ENCODE measurements at places on chromosomes 6 and 20. TPM values are rescaled to one million over a fixed set of nuclear protein-coding genes. Genes with fewer than 3 reads are reported as not detected.
A peak's percentile ranks its signal among the peaks of the same experiment; 100 is the strongest.

FABP7 gene
- not detected for total RNA-seq

DNA sequence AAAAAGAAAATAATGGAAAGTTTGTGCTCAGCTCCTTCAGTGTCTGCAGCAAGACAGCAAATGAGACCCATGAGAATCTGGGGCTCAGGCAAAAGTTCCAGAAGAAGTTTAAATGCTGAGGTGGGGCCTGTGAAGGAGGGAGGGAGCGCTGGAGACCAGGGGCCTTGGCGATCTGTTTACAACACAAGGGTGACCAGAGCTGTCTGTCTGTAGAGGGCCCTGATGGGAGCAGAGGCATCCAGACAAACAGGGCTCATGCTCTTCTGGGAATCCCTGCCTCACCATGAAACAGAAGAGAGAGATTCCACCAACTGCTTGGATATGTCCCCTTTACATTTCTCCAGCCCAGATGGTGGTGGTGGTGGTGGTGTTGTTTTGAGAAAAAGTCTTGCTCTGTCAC is 79.3 kb upstream of the SHLD1 start:
- no peak overlapping the region for H3K4me3 ChIP-seq
- no peaks in the 10 kb centered on the region for H3K4me1 ChIP-seq
- H3K27me3 ChIP-seq, result no peaks in the 10 kb centered on the region
- no peak for DNase-seq
- H3K36me3 ChIP-seq, result no peaks in the 10 kb centered on the region

- H3K27me3 ChIP-seq, result no peaks in the 10 kb centered on the region
- H3K4me1 ChIP-seq, result peaks cover 5% of the 10 kb centered on the region
- H3K36me3 ChIP-seq, result no peaks in the 10 kb centered on the region
- no peak for DNase-seq
- no peak overlapping the region for H3K27ac ChIP-seq
Measured at GRCh38 chr20:57996936-57997890, 231.2 kb downstream of the ANKRD60 start.

- no peak overlapping the region for H3K27ac ChIP-seq
- no peaks in the 10 kb centered on the region for H3K27me3 ChIP-seq
- H3K4me3 ChIP-seq, result no peak overlapping the region
- H3K4me1 ChIP-seq, result no peaks in the 10 kb centered on the region
- no peak for DNase-seq
Measured at GRCh38 chr20:14235355-14235754, 102.1 kb downstream of the FLRT3 start.

DNA sequence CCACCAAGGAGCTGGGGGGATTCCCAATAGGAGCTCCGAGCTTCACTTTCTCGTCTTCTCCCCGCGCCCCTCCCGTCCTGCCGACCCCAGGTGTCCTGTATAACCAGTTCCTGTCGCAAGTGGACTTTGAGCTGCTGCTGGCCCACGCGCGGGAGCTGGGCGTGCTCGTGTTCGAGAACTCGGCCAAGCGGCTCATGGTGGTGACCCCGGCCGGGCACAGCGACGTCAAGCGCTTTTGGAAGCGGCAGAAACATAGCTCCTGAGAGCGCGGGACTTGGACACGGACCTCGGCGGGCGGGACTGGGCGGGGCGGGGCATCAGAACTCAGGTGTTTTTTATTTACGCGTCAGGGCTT is 340 bp upstream of the VARS2 start:
- peak overlapping the region; percentile 60 for H3K4me3 ChIP-seq
- no peak for DNase-seq
- peak overlapping the region; percentile 78 for H3K27ac ChIP-seq

GRCh38 chr20:51696304-51697071 is 71.7 kb downstream of the ATP9A start:
- H3K4me3 ChIP-seq, result no peak overlapping the region
- no peak for DNase-seq
- no peaks in the 10 kb centered on the region for H3K27me3 ChIP-seq
- H3K36me3 ChIP-seq, result peaks cover 22% of the 10 kb centered on the region

IYD gene
- under 0.01 TPM for total RNA-seq

GRCh38 chr20:23049201-23050075 is at the start of gene THBD:
TSS of gene THBD (minus strand) at chr20:23049672. CDS start at chr20:23049504, 168 bp downstream.
- peak within 1 kb of the TSS; percentile 93 for H3K27ac ChIP-seq
- DNase-seq, result peak; percentile 77
- no peaks in the 10 kb centered on the region for H3K27me3 ChIP-seq
- no peaks in the 10 kb centered on the region for H3K36me3 ChIP-seq
